HCT116 (cell line): ENCODE measurements at places on chromosomes 3 and 15.

DNA sequence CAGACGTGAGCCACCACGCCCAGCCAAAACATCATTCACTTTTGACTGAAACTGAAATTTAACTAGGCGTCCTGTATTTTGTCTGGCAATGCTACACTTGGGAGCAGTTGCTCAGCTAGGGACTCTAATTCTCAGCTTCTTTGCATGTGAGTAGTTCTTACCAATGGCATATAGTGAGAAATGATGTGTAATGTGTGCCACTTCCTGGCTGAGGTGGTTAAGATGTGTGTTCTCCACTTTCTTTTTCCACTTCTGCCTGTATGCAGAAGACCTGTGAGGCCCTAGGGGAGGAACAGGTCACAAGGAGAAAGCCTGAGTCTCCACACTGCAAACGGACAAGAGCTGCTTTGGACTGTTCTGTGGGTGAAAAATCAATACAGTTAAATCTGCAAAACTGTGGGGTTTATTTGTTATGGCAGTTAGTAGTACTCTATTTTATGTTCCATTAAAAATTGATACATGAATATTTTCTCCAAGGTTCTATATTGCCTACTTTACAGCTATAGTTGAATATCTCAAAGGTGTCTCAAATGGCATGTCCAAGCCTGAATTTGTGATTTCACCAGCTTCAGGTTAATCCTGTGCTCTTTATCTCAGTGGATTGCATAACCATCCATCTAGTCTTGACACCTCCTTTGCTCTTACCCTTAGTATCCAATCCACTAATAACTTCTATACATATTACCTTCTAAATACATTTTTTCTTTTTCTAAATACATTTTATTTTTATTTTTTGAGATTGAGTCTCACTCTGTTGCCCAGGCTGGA, 59.3 kb downstream of the NR1D2 start:
- no peak for DNase-seq

- DNase-seq = peak; percentile 29
Measured at GRCh38 chr3:100993309-100993708, at the start of gene ABI3BP. Gene ABI3BP, minus strand, starts transcription at chr3:100993421. Its CDS starts 37 bp downstream, at chr3:100993384.

GRCh38 chr3:108907194-108907593, 46.5 kb downstream of the GUCA1C start:
- DNase-seq = no peak

DNA sequence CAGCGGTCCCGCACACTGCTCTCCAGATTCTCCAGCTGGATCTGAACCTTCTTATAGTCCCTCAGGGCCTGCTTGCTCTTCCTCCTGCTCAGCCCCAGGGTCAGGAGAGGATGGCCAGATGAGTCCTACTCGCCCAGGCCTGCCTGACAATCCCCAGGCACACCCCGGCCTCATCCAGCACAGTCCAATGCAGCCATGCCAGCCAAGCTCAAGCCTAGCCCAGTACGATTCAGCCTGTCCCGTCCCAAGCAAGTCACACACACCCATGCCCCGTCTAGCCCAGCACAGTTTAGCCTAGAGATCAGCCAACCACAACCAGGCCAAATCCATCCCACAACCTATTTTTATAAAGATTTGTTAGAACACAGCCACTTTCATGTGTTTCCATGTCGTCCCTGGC, 16.8 kb downstream of the PLXNB1 start:
- no peak for DNase-seq

- no peak for DNase-seq
Measured at GRCh38 chr3:11167590-11167989, 13.3 kb downstream of the HRH1 start.

DNA sequence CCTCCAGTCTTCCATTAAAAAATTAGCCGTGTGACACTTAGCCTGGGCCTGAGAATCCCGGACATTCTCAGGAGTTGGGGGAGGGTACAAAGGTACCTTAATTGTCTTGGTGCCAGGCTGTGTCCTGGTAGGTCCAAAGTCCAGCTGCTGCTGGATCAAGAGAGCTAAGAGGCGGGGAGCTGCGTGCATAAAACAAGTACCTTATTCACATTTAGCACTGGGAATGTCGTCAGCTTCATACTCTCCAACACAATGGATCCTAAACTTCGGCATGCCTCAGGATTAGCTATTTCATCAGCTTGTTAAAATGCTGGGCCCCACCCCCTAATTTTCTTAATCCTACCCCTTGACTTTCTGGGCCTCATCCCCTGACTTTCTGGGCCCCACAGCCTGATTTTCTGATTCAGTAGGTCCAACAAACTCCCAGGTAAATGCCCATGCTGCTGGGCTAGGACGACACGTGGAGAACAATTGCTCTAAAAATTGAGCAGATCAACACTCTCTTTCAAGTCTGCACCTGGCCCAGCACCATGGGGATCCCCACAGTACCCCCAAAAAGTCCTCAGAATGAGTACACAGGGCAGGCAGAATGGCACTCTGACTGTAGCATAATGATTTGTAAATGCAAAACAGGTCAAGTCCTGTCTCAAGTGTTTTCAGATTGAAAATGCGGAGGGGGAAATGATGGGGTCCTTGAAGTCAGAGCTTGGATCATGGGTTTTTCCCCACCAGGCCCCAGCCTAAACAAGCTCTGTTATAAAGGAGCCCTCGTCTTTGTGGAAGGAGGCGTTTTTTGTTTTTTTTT, 5.6 kb upstream of the AEN start:
- no peak for DNase-seq

DNA sequence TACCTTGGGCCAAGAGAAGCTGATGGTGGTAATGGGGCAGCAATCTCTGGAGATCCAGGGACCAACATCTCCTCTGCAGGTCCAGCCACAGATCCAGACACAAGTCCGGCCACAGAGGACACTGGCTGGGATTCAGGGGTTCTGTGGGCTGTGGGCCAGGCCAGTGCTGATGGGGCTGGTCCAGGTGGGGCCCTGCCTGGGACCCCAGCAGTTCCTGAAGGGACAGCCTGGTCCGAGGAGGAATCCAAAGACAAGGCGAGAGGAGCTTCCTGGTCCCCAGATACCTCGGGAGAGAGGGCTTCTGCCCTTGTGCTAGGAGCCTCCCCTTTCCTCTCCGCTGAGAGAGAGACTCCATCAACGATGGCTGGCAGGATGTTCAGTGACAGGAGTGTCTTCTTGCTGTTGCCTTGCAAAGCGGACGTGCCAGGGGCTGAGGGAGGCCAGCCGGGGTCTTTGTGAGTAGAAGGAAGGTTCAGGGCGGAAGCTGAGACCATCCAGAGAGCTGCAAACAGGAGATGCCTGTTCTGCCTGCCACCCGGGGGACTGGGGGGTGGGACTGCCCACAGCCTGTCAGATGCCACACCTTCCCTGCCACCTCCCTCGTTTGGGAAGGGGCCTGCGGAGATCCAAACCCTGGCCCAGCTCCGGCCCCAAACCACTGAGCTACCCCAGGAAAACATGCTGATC, 24.5 kb upstream of the GOLGA6C start:
- no peak for DNase-seq

- no peak for DNase-seq
Measured at GRCh38 chr15:33587773-33588172, 277.0 kb downstream of the RYR3 start.

DNA sequence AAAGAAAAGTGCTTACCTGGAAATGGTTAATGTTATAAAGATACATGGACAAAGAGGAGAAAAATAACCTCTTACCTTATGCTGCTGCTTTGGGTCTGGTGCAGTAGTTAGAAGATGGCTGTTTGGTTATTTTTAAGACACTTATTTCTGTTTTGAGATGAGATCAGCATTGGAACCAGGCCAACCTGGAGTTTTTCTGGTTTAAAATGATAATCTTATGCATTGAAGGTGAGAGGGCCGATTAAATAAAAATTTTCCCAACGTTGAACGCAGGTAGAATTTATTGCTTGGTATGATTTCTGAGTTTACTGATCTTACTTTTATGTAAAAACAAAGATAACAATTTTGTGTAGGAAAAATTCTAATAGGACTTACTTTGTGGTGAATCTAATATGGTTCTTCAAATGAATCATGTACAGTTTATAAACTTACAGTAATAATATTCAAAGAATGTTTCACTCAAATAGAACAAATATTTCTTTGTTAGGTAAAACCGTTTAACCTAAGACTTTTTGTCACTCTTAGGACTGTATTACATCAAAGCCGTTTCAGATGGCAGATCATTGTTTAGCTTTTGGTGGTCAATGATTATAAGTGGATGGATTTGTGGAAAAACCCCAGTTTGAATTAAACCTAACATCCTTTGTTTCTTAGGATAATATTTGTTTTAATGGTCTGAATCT, 14.9 kb downstream of the UBE2E2 start:
- DNase-seq = no peak

DNA sequence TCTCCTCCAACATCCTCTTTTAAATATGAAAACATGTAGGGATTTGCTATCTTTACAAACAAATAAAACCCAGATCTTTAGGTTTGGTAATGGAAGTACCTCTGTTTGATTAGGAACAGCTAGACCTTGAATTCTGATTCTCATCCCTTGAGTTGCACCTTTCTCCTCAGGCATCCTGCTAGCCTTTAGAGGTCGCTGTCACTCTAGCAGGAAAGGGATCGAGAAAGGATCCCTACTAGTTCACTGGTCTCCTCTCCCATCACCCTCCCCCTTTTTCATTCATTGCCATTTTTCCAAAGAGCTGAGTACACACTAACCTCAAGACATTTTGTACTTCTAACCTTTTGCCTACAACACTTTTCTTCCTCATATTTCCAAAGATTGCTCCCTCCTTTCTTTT, 569.8 kb downstream of the RBMS3 start:
- no peak for DNase-seq

DNA sequence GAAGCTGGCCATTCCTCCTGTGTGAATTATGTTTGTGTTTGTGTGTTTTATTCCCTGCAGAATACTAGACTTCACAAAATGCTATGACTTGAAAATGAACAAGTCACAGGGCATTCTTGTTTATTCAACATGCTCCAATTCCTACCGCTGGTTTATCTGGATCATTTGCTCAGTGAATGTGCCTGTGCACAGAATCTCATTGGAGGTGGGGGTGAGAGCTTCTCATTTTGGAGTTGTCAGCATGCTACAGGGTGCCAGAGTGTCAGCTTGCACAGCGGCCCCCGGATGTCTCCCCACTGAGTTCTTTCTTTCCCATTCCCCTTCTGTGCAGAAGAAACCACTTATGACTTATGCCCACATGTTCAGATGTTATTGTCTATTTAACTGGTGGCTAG, 428.7 kb downstream of the ROBO2 start:
- no peak for DNase-seq

- DNase-seq = no peak
Measured at GRCh38 chr3:127629467-127630403, 750 bp downstream of the PODXL2 start.
